SHP77 treated with DMSO at 0.1 percent for 48 hours (cell line): ENCODE measurements at places on chromosomes 3 and 15.

DNA sequence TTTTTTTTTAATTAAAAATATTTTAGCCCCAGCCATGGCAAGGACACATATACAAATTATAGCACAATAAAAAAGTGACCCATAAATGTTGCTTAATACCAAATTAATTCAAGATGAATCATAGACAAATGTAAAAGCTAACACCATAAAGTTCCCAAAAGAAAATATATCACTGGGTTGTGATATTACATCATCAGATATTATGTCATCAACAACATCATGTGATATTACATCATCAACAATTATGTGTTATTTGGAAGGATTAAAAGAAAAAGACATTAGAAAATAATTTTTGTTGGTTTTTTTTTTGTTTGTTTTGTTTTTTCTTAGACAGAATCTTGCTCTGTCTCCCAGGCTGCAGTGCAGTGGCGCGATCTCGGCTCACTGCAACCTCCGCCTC is 34.5 kb upstream of the ABHD10 start:
- no peak for DNase-seq

DNA sequence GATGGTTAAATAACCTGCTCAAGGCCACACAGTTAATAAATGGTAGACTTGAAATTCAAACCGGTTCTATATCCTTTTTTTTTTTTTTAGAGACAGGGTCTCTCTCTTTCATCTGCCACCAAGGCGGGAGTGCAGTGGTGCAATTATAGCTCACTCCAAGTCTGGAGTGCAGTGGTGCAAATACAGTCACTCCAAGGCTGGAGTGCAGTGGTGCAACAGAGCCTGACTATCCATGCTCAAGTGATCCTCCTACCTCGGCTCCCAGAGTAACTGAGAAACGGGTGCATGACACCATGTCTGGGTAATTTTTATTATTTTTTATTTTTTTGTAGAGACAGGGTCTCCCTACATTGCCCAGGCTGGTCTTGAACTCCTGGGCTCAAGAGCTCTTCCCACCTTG is 23.4 kb downstream of the DPP8 start:
- DNase-seq = no peak

- DNase-seq = no peak
These were observed 7.7 kb downstream of the FSTL1 start for GRCh38 chr3:120442975-120443517.

DNA sequence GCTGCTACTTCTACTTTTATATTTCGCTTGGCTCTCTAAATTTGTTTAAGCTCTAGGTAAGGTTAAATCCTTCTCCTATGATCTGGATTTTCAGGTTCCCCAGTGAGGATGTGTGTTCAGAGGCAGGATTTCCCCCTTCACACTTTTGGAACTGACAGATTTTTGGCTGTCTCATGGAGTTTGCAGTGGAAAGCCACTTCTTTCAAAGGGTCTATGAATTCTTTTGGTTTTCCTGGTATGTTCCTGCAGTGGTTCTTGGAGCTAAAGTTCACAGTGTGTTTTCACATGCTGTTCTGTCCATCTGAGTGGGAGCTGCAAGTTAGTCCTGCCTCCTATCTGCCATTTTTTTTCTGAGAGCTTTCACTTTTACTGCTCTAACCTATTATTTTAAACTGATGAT is 21.6 kb upstream of the TIGIT start:
- DNase-seq = no peak
